Umbilical cord (tissue), 2 donors: ENCODE measurements at places on chromosomes 12 and 14. TPM values are rescaled to one million over a fixed set of nuclear protein-coding genes. Genes with fewer than 3 reads are reported as not detected.

MANSC4 gene
- total RNA-seq, result 3.9 TPM

CEP170B gene
- 7.9 TPM for total RNA-seq

NPFF gene
- not detected for total RNA-seq

SOAT2 gene
- not detected for total RNA-seq

GPR68 gene
- total RNA-seq, result not detected

CCDC197 gene
- total RNA-seq, result not detected

MTRFR gene
- total RNA-seq, result 10.4 TPM

ACSM4 gene
- total RNA-seq, result not detected

TMTC1 gene
- 12.8 TPM for total RNA-seq

- peak; percentile 96 for DNase-seq
Measured at GRCh38 chr14:51368721-51369163, 128.7 kb downstream of the TMX1 start.

DNA sequence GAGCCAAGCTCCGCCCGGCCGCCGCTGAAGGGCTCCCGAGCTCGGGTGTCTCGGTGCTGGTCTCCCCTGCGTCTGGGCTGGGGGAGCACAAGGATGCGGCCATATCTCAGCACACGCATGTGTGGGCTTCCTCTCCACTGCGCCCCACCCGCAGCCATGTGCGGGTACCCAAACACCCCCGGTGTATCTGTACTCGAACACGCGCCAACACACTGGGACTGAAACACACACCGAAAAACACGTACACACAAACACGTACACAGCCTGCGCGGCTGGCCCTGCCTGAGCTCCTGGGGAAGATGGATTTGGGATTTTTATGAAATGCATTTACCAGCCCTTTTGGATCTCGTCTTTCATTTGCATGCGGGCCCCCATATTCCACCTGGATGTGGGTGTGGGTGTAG is 897 bp upstream of the TBX3 start:
- no peak for DNase-seq

- DNase-seq, result no peak
Measured at GRCh38 chr12:66516133-66516532, 162.7 kb downstream of the GRIP1 start.

GRCh38 chr12:53056901-53057300 is 7.0 kb downstream of the TNS2 start:
- no peak for DNase-seq

DNA sequence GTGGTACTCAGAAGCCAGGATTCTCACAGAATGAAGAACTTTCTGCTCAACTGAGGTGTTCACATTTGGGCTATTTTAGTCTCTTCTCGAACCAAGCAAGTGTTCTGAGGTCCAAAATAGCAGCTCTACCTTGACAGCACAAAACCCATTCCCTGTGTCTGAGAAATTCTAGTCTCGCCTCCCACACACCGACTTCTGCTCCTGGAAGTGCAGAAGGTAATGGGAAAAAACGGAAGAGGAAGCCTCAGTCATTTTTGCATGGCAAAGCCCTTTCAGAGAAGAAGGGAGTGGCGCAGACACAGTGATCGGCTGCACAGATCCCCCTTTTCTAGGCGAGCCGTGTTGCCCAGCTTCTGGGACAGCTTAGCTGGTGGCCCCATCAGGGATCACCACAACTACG is 31.2 kb upstream of the VPS33A start:
- DNase-seq, result no peak

GRCh38 chr14:85822236-85822635 is 292.3 kb downstream of the FLRT2 start:
- DNase-seq, result no peak

GRCh38 chr12:17540921-17541320 is 549.1 kb downstream of the RERGL start:
- no peak for DNase-seq

DNA sequence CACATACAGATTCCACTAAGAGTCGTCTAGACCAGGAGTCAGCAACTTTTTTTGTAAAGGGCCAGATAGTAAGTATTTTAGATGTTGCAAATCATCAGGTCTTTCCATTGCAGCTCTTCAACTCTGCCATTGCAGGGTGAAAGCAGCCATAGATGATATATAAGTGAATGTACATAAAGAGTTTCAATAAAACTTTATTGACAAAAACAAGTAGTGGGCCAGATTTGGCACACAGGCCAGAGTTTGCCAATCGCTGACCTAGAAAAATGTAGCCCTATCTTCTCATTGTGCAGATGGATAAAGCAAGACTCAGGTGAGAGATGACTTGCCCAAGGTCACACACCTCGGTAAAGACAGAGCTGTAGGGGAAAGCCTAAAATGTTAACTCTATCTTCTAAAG is 474.7 kb downstream of the MED13L start:
- DNase-seq, result no peak

DNA sequence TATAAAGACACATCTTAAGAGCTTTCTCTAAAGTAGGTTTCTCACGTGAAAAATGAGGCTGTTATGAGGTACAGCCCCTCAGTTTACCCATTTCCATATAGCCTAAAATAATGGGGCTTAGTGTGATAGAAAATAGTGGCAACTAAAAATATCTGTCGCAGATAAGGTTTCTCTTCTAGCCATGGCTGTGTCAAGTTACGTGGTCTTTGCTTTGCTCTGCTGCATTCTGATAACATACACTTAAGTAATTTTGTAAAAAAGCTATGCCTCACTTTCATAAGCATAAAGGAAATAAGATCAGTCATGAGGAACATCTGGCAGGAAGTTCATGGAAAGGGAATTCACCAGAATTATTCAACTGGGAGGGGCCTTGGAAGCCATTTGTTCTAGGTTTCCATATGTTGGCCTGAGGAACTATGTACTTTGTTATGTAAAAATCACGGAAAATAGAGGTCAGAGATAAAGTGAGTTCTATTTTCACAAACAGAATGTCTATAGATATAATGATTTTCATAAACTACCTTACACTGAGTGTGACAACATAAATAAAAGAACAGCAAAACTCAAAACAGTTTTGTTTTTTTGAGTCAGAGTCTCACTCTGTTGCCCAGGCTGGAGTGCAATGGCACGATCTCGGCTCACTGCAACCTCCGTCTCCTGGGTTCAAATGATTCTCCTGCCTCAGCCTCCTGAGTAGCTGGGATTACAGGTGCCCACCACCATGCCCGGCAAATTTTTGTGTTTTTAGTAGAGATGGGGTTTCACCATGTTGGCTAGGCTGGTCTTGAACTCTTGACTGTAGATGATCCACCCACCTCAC is 195.6 kb upstream of the KRR1 start:
- peak; percentile 83 for DNase-seq

DNA sequence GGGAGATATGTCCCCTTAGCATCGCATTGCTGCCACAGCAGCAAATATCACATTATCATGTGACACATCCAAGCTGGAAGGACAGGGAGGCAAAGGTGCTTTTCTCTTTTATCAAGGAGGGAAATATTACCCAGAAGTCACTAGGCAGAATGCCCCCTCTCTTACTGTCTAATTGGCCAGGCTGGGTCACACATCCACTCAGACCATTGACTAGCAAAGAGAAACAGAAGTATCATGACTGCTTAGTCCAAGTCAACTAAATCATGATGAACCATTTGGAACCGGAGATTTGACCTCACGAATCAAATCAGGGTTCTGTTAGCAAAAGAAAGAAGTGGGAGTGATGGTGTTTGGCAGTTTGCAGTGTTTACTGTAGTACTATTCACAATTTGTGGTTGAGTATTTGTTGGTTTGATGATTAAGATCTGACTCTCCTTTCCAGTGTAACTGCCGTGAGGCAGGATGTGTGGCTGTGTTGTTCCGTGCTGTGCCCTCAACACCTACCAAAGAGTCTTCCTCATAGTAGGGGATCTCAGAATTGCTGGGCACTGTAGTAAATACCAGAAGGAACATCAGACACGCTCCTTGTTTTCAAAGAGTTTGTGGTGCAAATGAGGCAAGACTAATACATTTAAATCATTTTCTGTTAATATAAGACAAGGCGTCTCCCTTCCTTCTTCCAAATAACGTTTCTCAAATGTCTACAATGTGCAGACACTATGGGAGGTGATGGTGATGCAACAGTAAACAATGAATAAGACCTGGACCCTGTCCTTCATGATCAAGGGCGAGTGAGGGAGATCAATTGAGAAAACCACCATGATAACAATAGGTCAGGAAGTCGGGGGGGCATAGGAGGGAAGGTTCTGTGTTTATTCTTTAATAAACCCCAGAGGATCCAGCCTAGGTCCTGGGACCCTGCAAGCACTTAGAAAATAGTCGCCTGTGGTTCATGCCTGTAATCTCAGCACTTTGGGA is 194.4 kb upstream of the CRY1 start:
- DNase-seq, result no peak

DNA sequence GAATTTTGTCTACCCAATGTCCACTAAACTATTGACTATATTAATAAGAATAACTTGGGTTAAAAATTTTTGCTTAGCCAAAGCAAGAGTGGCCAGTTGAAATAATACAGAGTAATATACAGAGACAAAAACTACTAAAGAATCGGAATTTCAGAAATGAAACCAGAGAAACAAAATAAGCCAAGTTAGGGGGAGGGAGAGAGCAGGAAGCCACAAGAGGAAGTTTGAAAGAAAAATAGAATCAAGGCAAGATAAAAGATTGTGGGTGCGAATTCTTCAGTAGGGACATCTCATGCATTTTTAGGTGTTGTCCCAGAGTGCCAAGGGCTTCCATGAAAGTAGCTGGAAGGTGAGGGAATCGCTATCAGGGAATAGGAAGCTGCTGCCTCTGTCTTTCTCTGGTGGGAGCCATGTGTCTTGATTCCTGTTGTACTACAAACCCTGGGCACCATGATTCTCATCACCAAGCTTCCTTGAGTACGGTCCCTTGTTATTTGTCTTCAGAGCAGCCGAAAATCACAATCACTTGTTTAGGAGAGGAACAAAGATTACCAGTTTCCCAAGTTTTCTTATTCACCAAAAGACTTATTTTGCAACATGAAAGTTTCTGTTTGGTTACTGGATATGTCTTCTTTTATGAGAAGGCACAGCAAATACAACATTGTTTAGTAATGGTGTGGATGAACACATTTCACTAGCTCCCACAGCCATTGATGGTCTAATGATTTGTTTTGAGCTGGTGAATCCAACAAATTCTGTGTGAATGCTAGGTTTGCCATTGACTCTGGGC is 16.7 kb downstream of the NEUROD4 start:
- DNase-seq, result no peak

GRCh38 chr12:20491290-20491689 is 123.0 kb downstream of the PDE3A start:
- DNase-seq, result no peak

DNA sequence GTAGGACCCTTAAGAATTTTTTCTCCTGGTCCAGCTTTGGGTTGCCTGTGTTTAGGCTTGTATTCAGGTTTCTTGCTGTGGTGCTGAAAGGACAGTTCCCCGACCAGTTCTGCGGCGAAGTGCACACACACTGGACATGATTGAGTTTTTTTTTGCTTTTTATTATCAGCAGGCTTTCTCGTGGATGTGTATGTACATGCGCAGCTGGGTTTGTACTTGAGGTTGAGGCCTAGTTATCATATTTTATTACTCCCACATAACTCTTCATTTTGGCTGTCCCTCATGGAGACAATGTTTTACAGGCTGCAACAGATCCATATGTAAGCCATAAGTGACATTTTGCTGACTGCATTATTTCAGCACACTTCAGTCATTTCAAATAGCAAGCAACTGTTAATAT is 2.5 kb downstream of the SCN8A start:
- peak; percentile 75 for DNase-seq

DNA sequence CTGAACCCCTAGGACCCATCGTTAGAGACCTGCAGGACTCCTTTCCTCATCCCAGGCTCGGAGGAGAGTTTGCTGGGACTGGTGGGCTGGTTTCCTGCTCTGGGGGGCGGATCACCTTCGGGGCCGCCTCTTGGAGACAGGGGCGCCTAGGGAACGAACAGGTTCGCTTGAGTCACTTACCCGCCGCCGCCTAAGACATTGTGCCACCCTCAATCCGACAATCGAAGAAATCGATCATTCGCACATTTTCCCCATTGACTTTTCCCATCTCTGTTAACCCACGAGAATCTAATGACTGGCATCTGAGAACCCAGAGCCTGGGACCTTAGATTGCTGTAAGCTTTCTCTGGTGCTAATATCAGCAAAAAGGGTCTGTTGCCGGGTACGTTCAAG is 322 bp downstream of the SLC39A9 start:
- no peak for DNase-seq

GRCh38 chr14:43003845-43004244 is 1397.2 kb downstream of the LRFN5 start:
- DNase-seq, result no peak

GRCh38 chr12:22743700-22744099 is 118.7 kb downstream of the ETNK1 start:
- no peak for DNase-seq
